ENCODE measurements at places on chromosomes 3 and 15.

DNA sequence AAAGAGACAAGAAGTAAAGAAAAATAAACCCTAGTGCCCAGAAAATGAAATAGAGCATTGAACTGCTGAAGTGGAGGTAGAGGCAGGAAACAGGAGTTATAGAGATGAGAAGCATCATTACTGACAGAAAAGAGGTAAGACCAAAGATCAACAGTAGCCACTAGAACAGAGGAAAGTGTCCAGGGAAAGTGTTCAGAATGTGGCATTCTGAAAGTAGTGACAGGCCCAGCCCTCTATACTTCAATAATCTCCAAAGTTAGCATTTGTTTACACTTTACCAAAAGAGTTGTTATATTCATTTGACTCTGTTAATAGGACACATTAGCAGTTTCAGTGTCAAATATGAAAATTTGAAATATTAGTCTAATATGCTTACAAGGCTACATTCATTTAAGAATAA lies 727.1 kb upstream of the NECTIN3 start:
- no peak for DNase-seq

DNA sequence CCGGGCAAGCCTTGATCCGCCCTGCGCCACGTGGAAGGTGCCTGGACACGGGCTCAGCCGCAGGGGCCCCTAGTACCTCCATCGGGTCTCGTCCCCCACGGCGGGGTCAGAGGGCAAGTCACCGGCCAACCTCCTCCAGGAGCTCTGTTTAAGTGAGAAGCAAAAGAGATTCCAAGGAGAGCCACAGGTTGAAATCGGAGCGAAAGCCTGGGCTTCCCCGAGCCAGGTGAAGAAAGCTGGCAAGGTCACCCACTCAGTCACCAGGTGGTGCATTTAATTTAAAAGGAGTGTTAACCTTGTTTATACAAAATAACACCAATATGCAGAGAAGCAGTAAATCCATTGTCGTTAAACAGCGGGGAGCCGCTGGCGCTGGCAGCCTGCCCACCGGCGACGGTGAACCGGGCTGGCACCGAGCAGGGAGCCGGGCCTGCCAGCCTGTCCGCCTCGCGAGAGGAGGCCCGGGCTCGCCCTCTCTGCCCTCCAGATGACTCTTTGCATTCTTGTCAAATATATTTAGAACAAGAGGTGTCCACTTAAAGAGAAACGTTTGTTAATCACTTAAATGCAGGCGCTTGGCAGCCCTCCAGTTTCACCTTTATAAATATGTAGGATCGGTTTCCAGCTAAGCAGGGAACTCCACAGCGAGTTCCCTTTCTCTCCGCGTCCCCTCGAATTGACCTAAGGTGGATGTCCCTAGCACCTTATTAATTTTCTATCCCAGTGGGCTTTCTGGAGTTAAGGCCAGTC lies 277.3 kb upstream of the NR2F2 start:
- DNase-seq, result no peak

DNA sequence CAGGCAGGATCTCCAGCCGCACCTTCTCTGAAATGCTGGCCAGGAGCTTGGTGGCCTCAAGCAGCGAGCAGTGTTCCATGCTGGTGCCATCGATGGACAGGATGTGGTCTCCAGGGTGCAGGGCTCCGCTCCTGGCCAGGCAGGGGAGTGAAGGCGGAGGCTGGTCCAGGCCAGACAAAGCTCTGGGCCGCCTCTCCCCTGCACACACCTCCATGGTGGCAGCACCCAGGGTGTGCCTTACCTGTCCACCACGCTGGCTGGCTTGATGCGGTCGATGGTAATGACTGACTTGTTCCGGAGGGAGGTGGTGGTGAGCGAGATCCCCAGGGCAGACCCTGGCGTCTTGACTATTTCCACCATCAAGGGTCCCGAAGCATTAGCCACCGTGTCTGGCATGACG lies 20.0 kb downstream of the GRIP2 start:
- no peak for DNase-seq

DNA sequence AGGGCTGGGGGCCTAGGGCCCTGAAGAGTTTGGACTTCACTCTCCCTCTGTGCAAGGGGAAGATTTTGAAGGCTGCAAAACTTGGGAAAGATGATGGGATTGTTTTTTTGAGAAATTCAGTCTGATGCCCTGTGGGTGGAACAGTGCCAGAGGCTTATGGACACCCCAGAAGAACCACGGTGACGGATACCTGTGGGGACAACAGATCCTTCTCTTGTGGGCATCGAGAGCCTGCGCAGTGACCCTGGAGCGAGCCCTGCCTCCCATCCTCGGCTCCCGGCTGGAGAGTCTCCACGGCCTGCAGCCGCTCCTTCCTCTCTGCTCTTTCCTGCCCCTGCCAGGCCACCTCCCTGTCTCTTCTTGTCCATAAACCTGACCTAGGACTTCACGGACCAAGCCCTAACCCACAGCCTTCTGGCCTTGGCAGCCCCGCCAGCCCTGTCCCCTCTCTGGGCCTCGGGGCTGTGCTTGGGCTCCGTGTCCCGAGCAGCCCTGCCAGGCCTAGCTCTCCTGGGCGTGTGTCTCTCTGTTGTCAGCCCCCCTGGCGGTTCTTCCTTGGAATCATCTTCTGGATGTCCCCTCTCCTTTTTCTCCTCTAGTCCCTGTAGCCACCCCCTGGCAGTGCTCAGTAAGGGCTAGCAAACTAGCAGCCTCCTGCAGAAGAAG lies 98.4 kb downstream of the VGLL4 start:
- no peak for DNase-seq

DNA sequence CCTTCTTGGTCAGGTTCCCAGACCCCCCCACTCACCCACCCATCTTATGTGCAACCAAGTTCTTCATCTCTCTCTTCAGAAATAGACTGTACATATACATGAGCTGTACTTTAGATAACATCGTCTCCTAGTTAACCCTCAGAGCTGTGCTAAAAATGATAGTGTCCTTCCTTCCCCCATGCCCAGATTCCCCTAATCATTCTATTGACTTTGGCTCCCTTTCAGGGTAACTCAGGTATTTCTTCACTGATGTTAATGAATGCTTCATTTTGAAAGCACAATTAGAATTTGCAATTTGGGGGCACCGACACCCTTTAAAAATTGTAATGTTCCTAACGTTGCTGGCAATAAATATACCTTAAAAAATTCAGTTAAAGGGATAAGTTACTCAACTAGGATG lies 10.9 kb downstream of the PARP9 start:
- DNase-seq, result no peak

GRCh38 chr15:87599616-87600015 lies 656.9 kb downstream of the NTRK3 start:
- no peak for DNase-seq

GRCh38 chr15:80551348-80551747 lies 143.8 kb upstream of the ABHD17C start:
- DNase-seq, result no peak

DNA sequence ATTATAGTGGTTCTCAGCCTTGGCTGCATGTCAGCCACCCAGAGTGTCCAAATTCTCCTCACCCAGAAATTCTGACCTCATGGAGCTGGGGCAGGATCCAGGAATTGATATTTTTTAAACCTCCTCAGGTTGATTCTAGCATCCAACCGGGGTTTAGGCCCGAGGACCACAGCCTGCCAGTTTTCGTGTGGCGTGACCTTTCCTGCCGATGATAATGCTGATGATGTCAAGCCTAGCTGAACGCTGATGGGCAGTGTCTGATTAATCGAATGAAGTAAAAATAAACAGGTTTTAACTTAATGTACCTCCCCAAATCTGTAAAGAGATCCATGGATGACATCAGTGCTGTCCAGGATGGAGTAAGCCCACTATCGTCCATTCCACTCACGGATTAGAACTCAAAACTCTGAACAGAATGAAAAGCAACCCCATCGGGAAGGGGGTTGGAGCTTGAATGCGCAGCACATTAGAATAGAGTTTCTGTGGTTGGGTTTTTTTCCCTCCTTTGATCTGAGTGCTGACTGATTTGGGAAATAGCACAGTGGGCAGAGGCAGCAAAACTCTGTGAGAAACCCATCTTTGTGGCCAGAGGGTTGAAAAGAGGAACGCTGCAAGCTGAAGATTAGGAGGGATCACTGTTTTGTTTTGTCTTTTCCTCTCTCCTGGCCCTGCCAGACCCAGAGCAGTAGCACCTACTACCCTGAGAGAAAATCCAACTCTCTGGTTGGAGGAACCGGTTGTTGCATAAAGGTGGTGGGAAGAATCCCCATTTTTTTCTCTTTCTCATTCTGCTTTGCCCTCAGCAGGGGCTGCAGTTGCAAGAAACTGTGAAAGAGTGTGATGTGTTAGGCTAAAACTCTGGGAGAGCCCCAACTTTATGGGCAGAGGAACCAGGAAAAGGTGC lies 153.9 kb downstream of the APBA2 start:
- no peak for DNase-seq

DNA sequence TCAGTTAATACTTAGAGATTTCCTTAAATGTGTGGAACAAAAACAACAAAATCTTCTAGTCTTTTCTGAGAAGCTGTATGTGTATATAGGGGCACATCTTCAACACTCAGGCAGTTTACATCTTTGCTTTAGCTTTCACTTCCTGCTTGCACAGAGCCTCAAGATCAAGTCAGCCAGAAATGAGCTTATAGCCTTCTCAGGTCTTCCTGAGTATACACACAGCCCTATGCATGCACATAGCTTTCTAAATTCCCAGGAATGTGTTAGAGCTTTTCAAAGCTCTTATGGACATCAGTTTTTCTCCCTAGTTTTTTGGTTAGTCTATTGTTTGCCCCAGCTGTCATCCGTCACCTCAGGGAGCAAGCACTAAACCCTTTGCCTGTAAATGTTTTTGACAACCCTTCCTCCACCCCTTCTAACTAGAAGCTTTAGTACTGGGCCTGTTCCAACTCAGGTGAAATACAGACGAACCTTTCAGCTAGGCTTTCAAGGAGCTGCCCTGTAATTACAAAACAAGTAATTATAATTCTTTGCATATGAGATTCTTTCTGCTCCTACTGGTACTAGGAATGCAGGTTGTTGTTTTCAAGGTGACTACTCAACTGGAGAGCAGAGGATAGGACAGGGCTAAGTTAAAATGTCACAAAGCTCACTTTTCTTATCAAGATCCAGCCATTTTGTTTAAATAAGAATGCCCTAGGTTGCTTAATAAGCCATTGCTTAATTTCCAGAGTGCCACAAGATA lies 22.6 kb upstream of the MTMR10 start:
- DNase-seq, result no peak

- no peak for DNase-seq
These were observed 1011.7 kb downstream of the SQOR start for GRCh38 chr15:46646490-46646889.

DNA sequence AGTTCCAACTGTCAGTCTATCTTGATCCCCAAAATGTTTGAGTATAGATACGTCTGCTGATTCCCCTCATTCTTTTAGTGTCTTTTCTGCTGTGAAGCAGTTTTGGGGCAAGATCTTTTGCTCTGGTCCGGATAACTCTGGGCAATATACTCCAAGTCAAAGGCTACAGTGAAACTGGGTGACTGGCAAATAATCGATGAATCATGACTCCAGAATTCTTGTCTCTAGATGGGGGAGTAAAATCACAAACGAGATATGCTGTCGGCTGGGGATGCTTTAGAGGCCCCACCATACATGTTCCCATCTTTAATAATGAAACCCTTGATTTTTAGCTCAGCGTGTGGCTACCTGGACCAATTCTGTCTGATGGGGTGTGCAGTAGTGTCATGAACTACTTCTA lies 76.5 kb downstream of the KLF13 start:
- no peak for DNase-seq

GRCh38 chr3:136690599-136690998 lies 61.6 kb downstream of the STAG1 start:
- no peak for DNase-seq

GRCh38 chr15:82138306-82138705 lies 92.5 kb upstream of the MEX3B start:
- no peak for DNase-seq

DNA sequence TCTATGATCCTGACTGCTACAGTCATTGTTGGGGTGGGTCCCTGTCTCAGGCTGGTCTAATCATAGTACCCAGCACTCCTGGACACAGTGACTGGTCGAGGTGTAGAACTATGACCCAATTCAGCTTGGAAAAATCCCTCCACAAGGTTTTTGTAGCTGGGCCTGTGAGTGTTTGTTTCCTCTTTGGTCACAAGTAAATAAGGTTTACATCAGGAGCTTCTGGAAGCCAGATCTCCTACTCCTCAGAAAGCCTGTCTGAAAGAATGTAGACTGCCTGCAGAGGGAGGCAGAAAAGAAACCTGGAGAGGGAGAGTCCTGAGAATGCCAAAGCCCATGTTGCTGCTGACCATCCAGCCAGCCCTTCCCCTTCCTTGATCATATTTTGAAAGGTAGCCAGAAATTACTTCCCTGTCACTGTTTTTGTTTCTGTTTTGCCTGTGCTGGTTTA lies 123.2 kb downstream of the RAP2B start:
- DNase-seq, result no peak

GRCh38 chr3:159796744-159797143 lies 191.9 kb upstream of the IL12A start:
- DNase-seq, result no peak

- DNase-seq, result no peak
These were observed 148.7 kb downstream of the RORA start for GRCh38 chr15:61080221-61081026.

DNA sequence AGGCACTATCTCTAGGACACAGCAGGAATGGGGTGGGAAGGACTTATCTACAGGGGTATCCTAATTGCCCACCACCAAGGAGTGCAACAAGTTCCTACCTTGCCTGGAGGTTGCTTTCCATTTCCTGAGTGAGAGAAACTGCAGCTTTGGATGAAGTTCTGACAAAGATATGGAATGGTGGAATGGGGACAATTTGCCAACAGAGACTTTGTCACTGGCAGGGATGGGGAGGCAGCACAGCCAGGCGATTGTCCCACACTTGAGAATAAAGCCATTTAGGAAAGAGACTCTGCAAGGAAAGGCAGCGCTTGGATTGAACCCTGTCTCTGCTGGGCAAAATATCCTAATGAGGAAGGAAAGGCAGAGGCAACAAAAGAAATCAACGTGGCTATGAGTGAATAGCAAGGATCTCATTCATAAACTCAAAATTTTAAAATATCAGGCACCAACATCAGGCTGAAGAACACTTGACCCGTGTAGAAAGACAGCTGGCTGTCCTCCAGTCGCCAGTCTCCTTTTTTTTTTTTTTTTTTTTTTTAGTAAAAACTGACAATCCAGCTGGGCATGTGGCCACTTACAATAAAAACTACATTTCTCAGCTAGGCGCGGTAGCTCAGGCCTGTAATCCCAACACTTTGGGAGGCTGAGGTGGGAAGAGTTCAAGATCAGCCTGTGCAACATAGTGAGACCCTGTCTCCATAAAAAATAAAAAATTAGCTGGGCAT lies 31.6 kb upstream of the PDE8A start:
- DNase-seq, result no peak

- no peak for DNase-seq
These were observed 119.9 kb downstream of the NSMCE3 start for GRCh38 chr15:29149738-29150075.

- no peak for DNase-seq
These were observed 221.4 kb upstream of the SUCLG2 start for GRCh38 chr3:67875858-67876257.

GRCh38 chr15:22845289-22845900 lies 6.9 kb downstream of the NIPA2 start:
- no peak for DNase-seq

GRCh38 chr3:123798550-123798949 lies 85.6 kb downstream of the MYLK start:
- no peak for DNase-seq

GRCh38 chr3:113615976-113616375 lies 80.5 kb downstream of the USF3 start:
- DNase-seq, result no peak

All from GM19239 (cell line).